ENCODE measurements at places on chromosomes 1 and 21.

GRCh38 chr1:110880708-110881374, 7.9 kb downstream of the CD53 start:
- no peak for DNase-seq

DNA sequence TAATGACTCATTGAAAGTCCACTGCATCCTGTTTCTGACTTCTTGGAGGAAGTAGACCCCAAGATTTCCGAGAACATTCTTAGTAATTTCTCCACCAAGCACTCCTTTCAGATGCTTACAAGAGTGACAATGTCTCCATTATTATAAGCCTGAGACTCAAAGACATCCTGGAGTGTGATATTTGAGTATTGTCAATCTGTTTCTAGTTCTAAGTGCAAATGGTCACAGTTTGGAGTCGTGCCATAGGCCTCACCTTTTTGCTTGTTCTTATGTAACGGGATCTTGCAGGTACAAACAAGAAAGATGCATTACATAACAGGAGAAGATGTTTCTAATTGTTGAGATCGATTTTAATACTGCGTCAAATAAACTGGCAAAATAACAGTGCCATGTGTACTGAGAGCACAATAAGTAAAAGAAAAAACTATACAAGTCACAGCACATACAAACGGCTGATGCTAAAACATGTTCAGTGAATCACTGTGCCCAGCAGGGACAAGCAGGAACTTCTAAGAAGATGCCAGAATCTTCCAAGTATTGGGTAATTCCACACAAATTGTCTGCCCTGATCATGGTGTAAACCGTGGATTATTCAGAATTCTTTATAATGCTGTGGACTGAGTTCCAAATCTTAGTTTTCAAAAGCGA, 54.1 kb downstream of the CD2 start:
- no peak for DNase-seq

GRCh38 chr1:20410503-20410902, 75.5 kb downstream of the CAMK2N1 start:
- DNase-seq = no peak

DNA sequence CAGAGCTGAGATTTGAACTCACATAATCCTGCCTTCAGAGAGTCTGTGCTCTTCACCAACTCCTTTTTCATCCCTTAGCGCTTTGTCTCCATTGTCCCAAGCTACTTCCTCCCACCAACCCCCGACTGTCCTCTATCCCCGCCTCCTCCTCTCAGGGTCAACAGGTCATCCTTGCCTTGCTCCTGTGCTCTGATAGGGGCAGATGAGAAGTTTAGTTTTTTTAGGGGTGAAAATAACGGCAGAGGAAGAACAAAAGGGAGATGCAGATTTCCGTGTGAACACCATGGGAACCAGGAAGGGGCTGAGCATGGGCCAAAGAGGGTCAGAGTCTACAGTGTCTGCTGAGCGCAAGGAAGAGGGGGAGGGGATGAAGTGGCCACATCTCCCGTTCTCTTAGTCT, 31.9 kb downstream of the GLUL start:
- DNase-seq = no peak

- no peak for DNase-seq
These were observed 7.5 kb upstream of the KCNJ15 start for GRCh38 chr21:38249256-38249655.

GRCh38 chr1:8340448-8340847, 22.5 kb downstream of the SLC45A1 start:
- DNase-seq = no peak

- no peak for DNase-seq
These were observed 7.8 kb upstream of the PTPRF start for GRCh38 chr1:43522776-43523480.

DNA sequence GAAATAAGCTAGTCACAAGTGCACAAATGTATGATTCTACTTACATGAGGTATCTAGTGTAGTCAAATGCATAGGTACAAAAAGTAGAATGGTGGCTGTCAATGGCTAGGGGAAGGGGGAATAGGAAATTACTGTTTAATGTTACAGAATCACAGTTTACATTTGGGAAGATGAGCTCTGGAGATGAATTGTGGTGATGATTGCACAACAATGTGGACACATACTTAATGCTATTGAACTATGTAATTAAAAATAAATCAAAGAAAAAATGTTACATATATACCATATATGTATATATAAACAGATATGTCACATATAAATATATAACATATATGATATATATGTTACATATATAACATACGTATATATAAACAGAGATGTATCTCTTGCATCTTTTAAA, 39.4 kb downstream of the VAV3 start:
- no peak for DNase-seq

GRCh38 chr21:41398251-41398650, 27.8 kb upstream of the MX1 start:
- DNase-seq = no peak

GRCh38 chr1:110033421-110033820, 1.0 kb upstream of the STRIP1 start:
- DNase-seq = no peak

DNA sequence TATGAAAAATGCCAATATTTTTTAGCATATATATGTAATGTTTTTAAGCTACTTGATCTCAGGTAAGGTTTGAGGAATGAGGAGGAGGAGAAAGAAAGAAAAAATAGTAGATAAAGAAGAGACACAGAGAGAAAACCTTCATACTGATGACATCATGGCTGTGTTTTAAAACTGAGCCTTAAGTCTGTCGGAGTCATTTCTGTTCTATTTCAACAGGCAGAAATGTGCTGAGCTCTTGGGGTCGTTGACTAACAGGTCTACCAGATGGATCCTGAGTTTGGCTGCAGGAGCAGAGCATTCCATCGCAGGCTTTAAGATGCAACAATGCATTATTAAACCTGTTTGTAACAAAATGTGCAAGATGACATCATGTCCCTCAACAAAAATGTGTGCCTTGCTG, 356.0 kb downstream of the TGFB2 start:
- no peak for DNase-seq

DNA sequence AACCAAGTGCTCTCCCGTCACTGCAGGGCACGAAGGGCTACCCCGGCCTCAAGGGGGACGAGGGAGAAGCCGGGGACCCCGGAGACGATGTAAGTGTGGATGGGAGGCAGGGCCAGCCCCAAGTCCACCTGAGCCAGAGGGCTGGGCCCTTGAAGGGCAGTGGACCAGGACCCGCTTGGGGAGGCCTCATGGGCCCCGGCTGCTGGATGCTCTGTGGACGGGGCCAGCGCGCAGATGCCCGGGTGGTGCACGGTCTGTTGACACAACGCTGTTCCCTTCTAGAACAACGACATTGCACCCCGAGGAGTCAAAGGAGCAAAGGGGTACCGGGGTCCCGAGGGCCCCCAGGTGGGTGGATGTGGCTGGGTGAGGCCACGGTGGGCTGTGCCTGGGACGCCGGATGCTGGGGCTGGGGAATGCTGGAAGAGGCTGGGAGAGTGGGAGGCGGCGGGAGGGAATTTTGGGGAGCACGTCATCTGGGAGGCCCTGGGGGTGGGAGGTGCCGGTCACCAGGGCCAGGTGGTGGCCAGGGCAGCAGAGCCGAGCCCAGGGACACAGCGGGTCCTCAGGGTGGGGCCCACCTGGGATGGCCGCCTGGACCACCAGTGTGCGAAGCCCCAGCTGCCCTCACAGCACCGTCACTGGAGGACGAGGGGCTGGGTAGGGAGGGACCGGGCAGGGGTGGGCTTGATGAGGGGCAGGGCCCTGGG, 17.5 kb downstream of the COL6A1 start:
- DNase-seq = no peak

GRCh38 chr21:36237441-36237840, 80.8 kb downstream of the DOP1B start:
- no peak for DNase-seq

DNA sequence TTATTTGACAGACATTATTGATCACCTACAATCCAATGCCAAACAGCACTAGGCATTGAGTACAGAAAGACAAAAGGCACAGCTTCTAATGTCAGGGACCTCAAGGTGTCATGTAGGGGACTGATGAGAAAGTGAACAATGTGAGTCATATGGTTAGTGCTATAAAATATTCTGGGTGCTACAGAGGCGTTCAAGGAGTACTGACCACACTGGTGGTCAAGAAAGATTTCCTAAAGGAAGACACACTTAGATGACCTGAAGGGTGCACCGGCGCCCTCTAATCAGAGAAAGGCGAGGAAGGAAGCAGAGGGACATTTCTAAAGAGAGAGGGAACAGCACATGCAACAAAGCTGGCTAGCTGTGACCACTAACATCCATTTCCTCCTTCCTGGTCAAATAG, 64.9 kb upstream of the F3 start:
- no peak for DNase-seq

DNA sequence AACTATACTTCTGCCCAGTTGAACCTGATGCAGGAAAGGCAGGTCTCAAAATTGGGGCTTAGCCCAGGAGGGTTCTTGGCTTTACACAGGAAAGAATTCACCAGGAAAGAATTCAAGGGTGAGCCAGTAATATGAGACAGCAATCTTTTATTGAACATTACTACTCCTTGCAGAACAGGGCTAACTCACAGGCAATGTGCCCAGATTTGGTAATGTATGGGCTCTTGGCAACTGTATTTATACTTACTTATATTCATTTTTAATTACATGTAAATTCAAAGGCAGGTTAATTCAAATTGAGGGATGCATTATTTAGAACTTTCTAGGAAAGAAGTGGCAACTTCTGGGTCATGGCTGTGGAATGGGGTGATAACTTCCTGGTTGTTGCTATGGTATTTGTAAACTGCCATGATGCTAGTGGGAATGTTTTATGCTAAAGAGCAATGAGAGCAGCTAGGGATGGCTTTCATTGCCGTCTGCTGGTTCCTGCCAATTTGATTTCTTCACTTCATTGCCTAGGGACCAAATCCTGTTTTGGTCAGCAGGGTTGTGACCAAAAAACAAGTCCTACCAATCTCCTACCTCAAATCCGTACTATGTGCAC, 107.5 kb downstream of the CHRM3 start:
- no peak for DNase-seq

GRCh38 chr1:14949836-14950713, 203.5 kb upstream of the TMEM51 start:
- peak; percentile 28 for DNase-seq

DNA sequence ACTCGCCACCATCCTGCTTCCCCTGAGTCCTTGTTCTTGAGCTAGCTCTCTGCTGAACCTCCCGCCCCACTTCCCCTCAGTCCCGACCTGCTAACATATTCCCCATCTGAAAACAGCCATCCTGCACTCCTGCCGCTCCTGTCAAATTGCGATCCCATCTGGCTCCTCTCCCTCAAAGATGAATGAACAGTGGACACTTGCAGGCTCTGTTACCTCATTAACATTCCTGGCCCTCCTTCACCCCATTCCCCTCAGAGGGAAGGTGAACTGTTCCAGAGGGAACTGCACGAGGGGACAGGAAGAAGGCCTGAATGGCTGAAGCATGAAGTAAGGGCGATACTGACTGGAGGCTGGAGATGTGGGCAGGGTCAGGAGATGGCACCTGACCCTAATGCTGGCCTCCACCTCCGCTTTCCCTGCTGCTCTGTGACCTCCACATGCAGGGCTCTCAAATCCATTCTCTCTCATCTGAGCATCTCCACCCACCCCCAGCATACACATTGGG, 7.4 kb upstream of the CELSR2 start:
- no peak for DNase-seq

DNA sequence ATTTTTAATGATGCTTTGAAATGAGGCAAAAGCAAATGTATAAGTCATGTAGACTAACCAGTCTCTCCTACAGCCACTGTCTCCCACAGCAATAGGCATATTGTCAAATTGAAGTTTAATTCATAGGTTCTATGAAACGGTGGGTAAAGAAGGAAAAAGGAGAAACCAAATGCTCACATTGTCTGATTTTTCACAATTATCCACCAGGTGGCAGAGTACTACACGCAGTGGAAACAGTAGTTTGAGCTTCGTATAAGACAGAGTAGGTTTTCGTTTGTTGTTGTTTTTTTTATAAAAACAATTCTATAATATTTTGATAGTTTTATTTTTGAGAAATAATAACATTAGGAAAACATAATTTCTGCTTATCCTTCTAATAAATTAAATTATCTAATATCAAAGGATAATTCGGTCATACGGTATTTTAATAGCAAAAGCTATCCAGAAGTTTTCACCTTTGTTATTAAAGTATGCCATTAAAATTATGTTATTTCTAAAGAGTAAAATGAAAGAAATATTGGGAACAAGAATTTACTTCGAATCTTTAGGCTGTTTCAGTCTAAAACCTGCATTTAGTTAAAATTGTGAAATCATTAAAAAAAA, 39.1 kb downstream of the TYW3 start:
- DNase-seq = peak; percentile 44

DNA sequence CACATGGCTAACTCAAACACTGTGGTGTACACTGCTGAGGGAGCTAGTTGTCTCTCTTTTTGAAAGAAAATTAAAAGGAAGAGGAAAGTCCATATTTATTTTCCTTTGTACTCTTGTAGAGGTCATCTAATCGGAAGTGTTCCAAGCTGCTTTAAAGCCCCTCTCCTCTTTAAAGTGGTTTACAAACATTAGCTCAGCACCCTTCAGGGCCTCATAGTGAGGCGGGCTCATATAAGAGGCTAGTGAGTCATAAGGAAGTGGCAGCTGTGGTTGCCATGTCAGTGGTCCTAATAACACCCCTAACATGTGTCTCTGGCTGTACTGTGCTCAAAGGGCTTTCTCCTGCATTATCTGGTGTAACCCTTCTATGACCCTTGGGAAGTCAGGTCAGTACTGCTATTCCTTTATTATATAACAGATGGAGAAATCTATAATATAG, 104.4 kb upstream of the SERBP1 start:
- no peak for DNase-seq

GRCh38 chr1:27007909-27008582, 4.6 kb downstream of the TENT5B start:
- DNase-seq = no peak

DNA sequence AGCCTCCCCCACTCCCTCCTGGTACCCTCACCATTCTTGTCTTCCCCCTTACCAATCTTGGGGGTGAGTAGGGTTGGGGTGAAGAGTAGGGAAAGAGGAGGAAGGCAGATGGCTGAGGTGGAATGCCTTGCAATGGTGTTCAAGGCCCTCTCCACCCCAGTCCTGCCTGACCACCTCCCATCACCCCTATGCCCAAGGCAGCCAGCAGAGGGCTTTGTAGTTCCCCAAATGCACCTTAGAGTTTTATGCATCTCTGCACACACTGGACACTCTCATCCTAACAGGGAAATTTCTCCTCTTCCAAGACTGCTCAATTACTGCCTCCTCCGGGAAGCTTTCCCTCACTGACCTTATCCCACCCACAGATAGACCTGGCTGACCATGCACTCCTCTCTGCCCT, 15.4 kb downstream of the KIF17 start:
- no peak for DNase-seq

GRCh38 chr21:17513214-17514123, 626 bp downstream of the CXADR start:
- peak; percentile 49 for DNase-seq

GRCh38 chr1:59878370-59878769, 48.2 kb downstream of the CYP2J2 start:
- DNase-seq = no peak

GRCh38 chr1:45545553-45546310, 4.9 kb upstream of the AKR1A1 start:
- no peak for DNase-seq

- DNase-seq = no peak
These were observed 71.0 kb downstream of the POU2F1 start for GRCh38 chr1:167291539-167292185.

GRCh38 chr1:147741065-147741464, 19.3 kb downstream of the GJA5 start:
- no peak for DNase-seq

Measured in HEK293T (cell line).